Daoy (cell line): ENCODE measurements at places on chromosomes 7 and 10.
A peak's percentile ranks its signal among the peaks of the same experiment; 100 is the strongest.

- DNase-seq: no peak
Measured at GRCh38 chr10:75440271-75440793, 8.9 kb downstream of the LRMDA start.

GRCh38 chr10:88642963-88643362, 21.3 kb upstream of the LIPF start:
- no peak for DNase-seq

DNA sequence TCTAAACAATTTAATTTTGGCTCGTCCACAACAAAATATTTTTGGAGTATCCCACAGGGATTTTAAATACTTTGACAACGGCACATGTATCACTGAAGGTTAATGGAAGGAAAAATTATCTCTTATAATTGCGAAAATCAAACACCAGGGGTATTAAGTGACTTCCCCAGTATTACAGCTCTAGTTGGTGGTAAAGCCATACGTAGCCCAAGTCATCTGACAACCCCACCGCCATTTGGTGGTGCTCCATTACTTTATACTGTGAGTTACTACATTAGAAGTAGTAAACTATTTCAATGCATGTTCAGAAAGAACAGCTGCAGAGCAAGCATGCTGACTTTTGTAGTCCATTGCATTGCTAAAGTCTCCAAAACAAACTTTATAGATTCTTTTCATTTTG, 179.7 kb downstream of the HGF start:
- DNase-seq: no peak

DNA sequence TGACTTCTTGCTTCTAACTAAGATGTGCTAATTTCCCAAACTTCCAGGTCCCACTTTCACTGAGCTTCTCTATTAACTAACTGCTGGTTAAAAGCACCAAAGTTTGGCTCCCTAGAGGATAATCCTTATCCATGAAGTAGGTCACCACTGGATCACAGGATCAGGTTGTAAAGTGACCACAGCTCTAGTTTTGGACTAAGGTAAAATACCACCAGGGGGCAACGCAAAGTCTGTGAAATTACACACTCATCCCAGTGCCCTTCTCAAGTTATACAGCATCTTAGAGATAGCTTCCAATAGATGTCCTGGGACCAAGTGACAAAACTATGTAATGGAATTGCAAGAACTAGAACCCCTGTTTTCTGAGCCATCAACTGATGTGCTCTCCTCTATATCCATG, 116.4 kb upstream of the ASAH2 start:
- DNase-seq: peak; percentile 14

- peak; percentile 98 for DNase-seq
Measured at GRCh38 chr7:116630932-116631671, 40.9 kb upstream of the MET start.

- DNase-seq: no peak
Measured at GRCh38 chr10:101229266-101230182, at the start of gene LBX1. LBX1 (minus strand) TSS chr10:101229463; CDS start chr10:101228815, 648 bp downstream.

DNA sequence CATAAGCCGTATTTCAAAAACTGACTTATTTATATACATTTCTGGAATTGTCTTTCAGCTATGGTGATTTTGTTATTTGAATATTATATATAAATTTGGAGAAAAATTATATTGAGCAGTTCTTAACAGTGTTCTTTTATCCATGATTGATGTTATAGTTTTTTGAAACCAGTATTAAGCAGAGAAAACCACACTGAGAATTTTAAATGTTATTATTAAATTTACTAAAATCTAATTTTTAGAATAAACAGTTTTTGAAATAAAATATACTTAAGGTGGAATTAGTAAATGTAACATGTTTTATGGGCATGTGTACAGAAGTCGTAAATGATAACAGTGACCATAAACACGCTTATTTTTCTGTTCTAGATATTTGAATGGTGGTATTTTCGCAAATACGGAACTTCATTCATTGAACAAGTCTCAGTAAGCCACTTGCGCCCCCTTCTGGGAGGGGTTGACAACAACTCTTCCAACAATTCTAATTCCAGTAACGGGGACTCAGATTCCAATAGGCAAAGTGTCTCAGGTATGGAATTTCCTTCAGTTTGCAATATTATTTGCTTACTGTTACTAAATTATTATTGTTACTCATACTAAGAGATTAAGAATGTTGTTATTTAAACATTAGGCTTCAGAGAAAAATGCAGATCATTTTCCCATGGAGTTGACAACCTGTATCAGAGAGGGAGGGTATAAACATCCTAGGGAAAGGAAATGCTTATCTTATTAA, 166.1 kb downstream of the ST7 start:
- DNase-seq: peak; percentile 88

DNA sequence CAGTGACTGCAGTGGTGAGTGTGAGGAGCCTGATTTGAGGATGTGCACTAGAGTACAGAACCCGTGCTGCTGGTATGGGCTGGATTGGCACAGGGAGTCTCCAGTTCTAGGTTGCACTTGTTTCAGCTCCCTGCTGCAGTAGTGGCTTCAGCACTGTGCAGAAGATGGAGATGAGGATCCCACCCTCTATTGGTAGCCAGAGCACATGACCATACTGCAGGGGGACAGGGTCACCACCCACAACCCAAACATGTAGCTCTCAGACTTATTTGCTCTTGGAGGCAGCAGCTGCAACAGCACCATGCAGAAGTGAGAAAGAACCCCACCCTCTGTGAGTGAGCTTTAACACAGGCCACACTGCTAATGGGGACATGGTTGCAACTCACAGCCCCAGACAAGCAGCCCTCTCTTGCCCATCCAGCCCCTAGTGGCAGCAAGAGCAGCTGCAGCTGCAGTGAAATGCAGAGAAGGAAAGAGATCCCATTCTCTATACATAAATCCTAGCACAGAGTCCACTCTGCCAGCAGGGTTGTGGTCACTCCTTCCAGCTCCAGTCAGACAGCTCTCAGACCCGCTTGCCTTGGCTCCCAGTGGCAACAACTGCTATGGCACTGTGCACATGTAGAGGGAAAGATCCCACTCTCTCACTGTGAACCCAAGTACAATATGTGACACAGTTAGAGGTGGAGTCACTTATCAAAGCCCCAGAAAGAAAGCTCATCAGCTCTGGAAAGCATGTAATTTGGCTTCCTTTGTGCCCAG, 51.4 kb upstream of the SCIN start:
- no peak for DNase-seq

DNA sequence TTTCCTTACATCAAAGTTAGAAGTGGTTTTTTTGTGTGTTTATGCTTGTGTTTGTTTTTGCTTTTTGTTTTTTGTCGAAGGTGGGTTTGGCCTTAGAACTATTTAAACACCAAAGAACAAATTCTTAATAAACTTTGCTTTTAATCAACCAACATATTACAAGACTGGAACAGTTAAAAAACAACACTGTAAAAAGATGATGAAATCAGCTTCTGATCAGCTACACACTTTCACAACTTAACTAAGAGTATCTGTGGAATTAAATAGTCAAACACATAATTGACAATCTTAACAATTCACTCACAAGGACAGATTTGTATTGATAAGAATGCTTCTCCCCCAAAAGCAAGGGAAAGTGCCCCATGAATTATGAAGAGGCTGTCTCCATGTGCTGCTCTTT, 58.8 kb downstream of the MRPL32 start:
- no peak for DNase-seq

DNA sequence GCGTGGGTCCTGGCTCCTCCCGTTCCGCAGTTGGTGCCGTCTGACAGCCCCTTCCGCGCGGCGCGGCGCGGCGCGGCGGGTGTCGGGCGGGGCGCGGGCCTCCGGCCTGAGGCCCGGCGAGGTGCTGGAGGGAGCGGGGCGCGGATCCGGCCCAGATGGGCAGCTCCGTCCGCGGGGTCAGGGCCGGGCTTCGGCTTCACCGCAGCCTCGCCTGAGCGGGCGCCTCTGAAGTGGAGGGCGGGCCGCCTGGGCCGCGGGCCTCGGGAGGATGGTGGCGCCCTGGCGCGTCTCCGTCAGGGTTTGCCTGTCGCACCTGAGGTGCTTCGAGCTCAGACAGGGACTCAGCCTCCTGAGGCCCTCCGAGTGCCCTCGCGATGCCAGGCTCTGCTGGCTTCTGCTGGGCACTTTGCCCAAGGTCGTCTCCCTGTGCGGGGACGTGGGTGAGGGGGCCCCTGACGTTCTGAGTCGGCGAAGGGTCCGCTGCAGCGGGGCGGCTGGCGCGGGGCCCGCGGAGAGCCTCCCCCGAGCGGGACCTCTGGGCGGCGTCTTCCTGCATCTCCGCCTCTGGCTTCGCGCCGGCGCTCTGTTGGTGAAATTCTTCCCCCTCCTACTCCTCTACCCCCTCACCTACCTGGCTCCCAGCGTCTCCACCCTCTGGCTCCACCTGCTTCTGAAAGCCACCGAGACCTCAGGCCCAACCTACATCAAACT, 473 bp downstream of the ADCK2 start:
- peak; percentile 41 for DNase-seq
